Left ventricle myocardium superior (tissue), 1 donor: ENCODE measurements at places on chromosomes 16 and 17. TPM values are rescaled to one million over a fixed set of nuclear protein-coding genes. Genes with fewer than 3 reads are reported as not detected.

DNA sequence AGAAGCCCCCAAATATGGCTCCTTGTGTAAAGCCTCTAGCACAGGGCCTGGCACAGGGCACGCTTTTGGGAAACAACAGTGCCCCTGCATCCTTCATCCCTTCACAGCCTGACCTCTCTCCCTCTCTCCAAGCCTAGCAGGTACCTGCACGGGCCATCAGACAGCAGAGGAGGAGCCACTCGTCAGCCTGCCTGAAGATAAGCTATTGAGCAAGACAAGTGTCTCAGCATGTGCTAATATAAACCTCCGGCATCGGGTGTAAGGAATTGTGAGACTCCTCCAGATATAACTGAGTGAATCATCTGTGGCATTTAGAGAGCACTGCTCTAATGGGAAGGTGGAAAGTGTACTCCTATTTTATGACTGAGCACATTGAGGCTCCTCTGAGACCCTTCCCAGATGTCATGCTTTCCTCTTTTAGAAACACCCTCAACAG lies 38.3 kb downstream of the TBX4 start:
- DNase-seq = no peak

DNA sequence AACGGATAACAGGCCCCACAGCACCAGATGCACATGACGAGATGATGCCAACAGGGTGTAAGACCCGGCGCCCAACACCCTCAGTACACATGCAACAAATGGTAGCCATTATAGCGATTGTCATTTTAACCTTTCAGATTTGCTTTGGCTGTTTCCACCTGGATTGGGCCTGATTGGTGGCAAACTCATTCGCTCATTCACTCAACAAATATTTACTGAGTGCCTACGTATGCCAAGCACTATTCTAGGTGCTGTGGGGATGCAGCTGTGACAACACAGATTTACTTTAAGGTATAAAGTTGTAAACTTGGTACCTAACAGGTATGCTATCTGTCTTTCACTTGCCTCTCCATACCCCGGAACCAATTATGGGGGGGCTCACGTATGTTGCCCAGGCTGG lies 66.8 kb downstream of the SRCIN1 start:
- DNase-seq = no peak

- no peak for DNase-seq
Measured at GRCh38 chr17:70078549-70078948, 3.5 kb downstream of the KCNJ16 start.

SLFN11 gene
- 18.2 TPM for total RNA-seq

BPTF gene
- total RNA-seq = 75.1 TPM
